Omental fat pad (tissue), 4 donors: ENCODE measurements at places on chromosomes 16 and 17. TPM values are rescaled to one million over a fixed set of nuclear protein-coding genes. Genes with fewer than 3 reads are reported as not detected.

NPIPB6 gene
- 3.1 TPM for total RNA-seq

AMFR gene
- total RNA-seq = 134 TPM

GDPD3 gene
- total RNA-seq = 1.6 TPM

FAHD1 gene
- 32.3 TPM for total RNA-seq

CD300LB gene
- total RNA-seq = 14.1 TPM

GPR139 gene
- total RNA-seq = not detected

AGRP gene
- not detected for total RNA-seq

PIK3R6 gene
- total RNA-seq = 3.5 TPM

PPL gene
- 31.3 TPM for total RNA-seq

SULT1A1 gene
- total RNA-seq = 80.8 TPM

DRC3 gene
- 2.1 TPM for total RNA-seq

KRTAP2-2 gene
- not detected for total RNA-seq

CIBAR2 gene
- total RNA-seq = not detected

PITPNM3 gene
- 3.5 TPM for total RNA-seq

RND2 gene
- 1.1 TPM for total RNA-seq

MYO1D gene
- total RNA-seq = 37.7 TPM

RHBDL3 gene
- 1.1 TPM for total RNA-seq

CRHR1 gene
- total RNA-seq = not detected

SYCE1L gene
- total RNA-seq = not detected

CCL4L2 gene
- total RNA-seq = 3.1 TPM

TLCD2 gene
- 10.1 TPM for total RNA-seq

TMEM219 gene
- 135 TPM for total RNA-seq

MEIOC gene
- not detected for total RNA-seq

KRTAP2-3 gene
- total RNA-seq = not detected

STX1B gene
- total RNA-seq = 1.5 TPM

PDE6G gene
- total RNA-seq = 2.9 TPM

RNF222 gene
- not detected for total RNA-seq
